ENCODE measurements at places on chromosomes 7 and 10.

- no peaks in the 10 kb centered on the region for H3K36me3 ChIP-seq
- DNase-seq = no peak
- H3K4me1 ChIP-seq = no peaks in the 10 kb centered on the region
- no peak overlapping the region for H3K4me3 ChIP-seq
Observed at GRCh38 chr7:101720324-101720723, 91.2 kb upstream of the MYL10 start.

- H3K4me1 ChIP-seq = peaks cover 81% of the 10 kb centered on the region
- H3K27me3 ChIP-seq = no peaks in the 10 kb centered on the region
- no peak overlapping the region for H3K27ac ChIP-seq
- no peak overlapping the region for H3K4me3 ChIP-seq
Observed at GRCh38 chr10:102773986-102774385, 30.2 kb downstream of the WBP1L start.

GRCh38 chr7:116426428-116427156 is 72.9 kb upstream of the CAV2 start:
- H3K4me3 ChIP-seq = no peak overlapping the region
- no peak overlapping the region for H3K27ac ChIP-seq
- peaks cover 2% of the 10 kb centered on the region for H3K27me3 ChIP-seq
- H3K36me3 ChIP-seq = no peaks in the 10 kb centered on the region
- no peaks in the 10 kb centered on the region for H3K4me1 ChIP-seq

DNA sequence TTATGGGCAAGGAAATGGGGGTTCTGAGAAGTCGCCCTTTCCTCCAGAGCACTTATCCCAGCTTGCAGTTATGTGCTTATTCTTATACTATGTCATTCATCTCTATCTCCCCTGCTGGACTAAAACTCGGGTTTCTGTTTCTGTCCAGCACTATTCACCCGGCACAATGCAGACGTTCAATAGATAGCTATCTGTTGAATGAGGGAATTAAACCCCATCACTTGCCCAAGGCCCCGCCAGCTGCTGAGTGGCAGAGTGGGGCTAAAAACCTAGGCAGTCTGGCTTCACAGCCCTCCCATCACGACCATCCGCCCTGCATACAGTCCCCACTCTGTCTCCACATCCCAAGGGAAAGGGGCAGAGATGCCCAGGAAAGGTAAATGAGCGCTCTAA is 5.4 kb downstream of the SLIT1 start:
- H3K4me1 ChIP-seq = peaks cover 4% of the 10 kb centered on the region
- H3K36me3 ChIP-seq = no peaks in the 10 kb centered on the region
- peaks cover 31% of the 10 kb centered on the region for H3K27me3 ChIP-seq
- DNase-seq = no peak

DNA sequence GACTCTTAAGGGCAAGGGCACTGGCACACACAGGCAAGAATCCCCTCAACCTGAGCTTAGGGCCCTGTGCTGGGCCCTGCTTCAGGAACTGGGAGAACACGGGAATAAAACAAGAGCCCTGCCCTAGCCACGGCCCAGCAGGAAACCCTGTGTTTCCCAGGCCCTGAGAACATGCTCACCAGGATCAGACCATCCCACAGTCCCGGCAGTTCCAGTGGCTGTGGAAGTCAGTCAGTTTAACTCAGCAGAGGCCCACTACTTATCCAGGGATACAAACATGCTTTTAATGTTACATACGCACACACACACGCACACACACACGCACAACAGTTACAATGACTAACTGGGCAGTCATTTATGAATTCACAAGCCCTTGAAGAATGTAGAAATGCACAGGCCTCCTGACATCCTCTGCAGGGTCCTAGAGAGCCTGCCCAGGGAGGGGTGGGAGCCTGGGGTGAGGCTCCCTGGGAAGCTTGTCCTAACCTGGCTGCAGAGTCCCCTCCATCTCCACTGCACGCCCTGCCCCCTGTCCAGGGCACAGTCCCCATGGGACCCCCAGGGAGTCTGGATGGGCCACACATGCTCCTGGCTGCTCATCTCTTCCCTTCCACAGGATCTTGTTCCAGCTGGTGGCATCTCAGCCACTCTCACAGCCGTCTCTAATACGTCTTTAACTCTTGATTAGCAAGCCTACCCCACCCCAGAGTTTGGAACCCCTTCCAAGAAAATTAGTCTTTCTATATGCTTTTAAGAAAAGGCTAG is 97.6 kb downstream of the TCERG1L start:
- no peak overlapping the region for H3K4me3 ChIP-seq
- H3K36me3 ChIP-seq = no peaks in the 10 kb centered on the region
- no peaks in the 10 kb centered on the region for H3K4me1 ChIP-seq
- no peaks in the 10 kb centered on the region for H3K27me3 ChIP-seq

- no peaks in the 10 kb centered on the region for H3K27me3 ChIP-seq
- H3K36me3 ChIP-seq = no peaks in the 10 kb centered on the region
- no peak overlapping the region for H3K27ac ChIP-seq
Observed at GRCh38 chr10:129090618-129091366, 376.2 kb upstream of the MGMT start.

Measured in activated CD4-positive, alpha-beta T cell treated with anti-CD3 and anti-CD28 coated beads for 36 hours (primary cell).